Activated naive CD8-positive, alpha-beta T cell treated with anti-CD3 and anti-CD28 coated beads, Interleukin-2, amount 10 ng/mL, durations not matched to agents 7 days and 5 days (primary cell): ENCODE measurements at places on chromosomes 16 and 17. TPM values are rescaled to one million over a fixed set of nuclear protein-coding genes. Genes with fewer than 3 reads are reported as not detected.
A peak's percentile ranks its signal among the peaks of the same experiment; 100 is the strongest.

DNA sequence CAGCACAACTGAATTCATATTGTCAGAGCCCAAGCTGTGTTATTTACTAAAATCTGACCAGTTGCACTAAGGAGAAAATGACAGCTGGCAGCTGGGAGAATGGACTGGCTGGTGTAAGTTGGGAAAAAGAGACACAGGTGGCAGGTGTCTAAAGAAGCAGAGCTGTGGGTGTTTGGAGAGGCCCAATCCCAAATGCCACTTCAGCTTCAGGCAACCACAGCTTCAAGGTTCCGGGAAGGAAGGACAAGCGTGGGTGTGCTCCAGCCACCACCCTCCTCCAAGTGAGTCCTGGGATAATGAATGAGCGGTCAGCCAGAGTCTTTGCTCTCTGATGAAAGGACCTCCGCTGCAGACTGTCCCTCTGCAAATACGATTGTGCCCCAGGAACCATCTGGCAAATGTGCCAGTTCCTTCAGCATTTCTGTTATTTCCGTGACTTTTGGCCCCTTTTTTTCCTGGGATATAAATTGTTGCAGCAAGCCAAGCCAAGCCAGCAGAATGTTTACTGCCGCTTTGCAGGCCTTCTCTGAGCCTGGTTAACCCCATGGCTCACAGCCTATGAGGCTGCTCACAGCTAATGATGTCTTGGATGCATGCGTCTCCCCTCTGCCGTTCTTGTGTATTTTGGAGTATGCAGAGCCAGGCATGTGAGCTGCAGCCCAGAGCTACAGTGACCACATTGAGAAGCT, 9.5 kb upstream of the RHBDL3 start:
- no peaks in the 10 kb centered on the region for H3K4me1 ChIP-seq
- DNase-seq: no peak
- no peak overlapping the region for H3K4me3 ChIP-seq
- H3K27me3 ChIP-seq: peaks cover 27% of the 10 kb centered on the region

- DNase-seq: no peak
- no peaks in the 10 kb centered on the region for H3K36me3 ChIP-seq
- H3K4me3 ChIP-seq: no peak overlapping the region
- H3K27me3 ChIP-seq: peaks cover 21% of the 10 kb centered on the region
Observed at GRCh38 chr16:89623511-89624261, 10.2 kb downstream of the DPEP1 start.

Gene OTOP2
- total RNA-seq: not detected

Gene GCGR
- not detected for total RNA-seq

Gene EVPL
- 0.85 TPM for total RNA-seq

- peaks cover 2% of the 10 kb centered on the region for H3K4me1 ChIP-seq
- H3K4me3 ChIP-seq: no peak overlapping the region
- H3K36me3 ChIP-seq: no peaks in the 10 kb centered on the region
Observed at GRCh38 chr17:28219771-28220170, 99.2 kb upstream of the TMEM97 start.

- no peaks in the 10 kb centered on the region for H3K36me3 ChIP-seq
- no peaks in the 10 kb centered on the region for H3K27me3 ChIP-seq
- DNase-seq: no peak
- no peaks in the 10 kb centered on the region for H3K4me1 ChIP-seq
- H3K27ac ChIP-seq: no peak overlapping the region
- H3K4me3 ChIP-seq: no peak overlapping the region
Observed at GRCh38 chr16:85359147-85359822, 247.0 kb upstream of the CIBAR2 start.

Gene TLCD2
- total RNA-seq: 0.20 TPM

Gene CA4
- total RNA-seq: not detected

Gene FOXC2
- not detected for total RNA-seq

Gene KIF2B
- total RNA-seq: not detected

- H3K4me3 ChIP-seq: no peak overlapping the region
- no peak for DNase-seq
- no peak overlapping the region for H3K27ac ChIP-seq
Observed at GRCh38 chr17:16272111-16272840, 55.3 kb downstream of the PIGL start.

DNA sequence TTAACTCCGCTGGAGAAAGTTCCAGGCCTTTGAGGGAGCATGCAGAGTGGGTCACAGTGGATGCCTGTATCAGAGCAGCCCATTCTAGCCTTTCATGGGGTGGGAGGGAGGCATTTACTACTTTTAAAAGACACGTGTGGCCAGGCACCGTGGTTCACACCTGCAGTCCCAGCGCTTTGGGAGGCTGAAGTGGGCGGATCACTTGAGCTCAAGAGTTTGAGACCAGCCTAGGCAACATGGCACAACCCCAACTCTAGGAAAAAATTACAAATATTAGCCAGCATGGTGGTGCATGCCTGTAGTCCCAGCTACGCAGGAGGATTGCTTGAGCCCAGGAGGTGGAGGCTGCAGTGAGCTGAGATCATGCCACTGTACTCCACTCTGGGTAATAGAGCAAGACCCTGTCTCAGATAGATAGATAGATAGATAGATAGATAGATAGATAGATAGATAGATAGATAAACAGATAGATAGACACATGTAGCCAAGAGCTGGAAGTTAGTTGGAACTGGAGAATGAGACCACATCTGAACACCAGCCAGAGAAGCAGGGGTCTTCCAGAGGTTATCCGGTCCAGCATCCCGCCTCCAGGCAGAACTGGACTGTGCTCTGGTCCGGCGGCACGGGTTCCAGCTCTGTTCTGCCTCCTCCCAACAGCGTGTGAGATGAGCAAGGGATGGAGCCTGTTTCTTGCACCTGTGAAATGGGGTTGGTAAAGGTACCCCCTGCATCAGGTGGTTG, 3.6 kb downstream of the ADCY7 start:
- H3K4me3 ChIP-seq: peak overlapping the region; percentile 74
- H3K27ac ChIP-seq: no peak overlapping the region
- H3K4me1 ChIP-seq: peaks cover 75% of the 10 kb centered on the region
- H3K27me3 ChIP-seq: no peaks in the 10 kb centered on the region

DNA sequence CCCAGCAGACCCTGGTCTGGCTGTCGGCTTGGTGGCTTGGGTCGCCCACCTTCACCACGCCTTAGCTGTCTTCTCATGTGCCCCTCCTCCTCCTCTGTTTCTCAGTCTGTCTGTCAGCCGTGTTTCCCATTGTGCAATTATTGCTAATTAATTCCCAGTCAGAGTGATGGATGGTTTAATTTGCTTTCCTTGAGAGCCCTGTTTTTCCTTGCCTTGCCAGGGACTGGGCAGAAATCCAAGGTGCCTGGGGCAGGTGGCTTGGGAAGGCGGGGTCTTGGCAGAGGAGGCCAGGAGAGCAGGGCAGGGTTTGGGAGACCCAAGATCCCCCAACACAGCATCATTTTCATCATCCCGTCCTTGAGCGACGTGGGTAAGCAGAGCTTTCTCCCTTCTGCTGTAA, 21.3 kb downstream of the NECAB2 start:
- H3K36me3 ChIP-seq: no peaks in the 10 kb centered on the region
- no peak overlapping the region for H3K4me3 ChIP-seq
- no peak overlapping the region for H3K27ac ChIP-seq
- no peak for DNase-seq
- no peaks in the 10 kb centered on the region for H3K4me1 ChIP-seq

Gene PRR35
- not detected for total RNA-seq

Gene COX6A2
- total RNA-seq: not detected

- peak; percentile 94 for DNase-seq
- peak overlapping the region; percentile 82 for H3K4me3 ChIP-seq
- peaks cover 25% of the 10 kb centered on the region for H3K4me1 ChIP-seq
- peaks cover 4% of the 10 kb centered on the region for H3K27me3 ChIP-seq
Observed at GRCh38 chr17:29615492-29616299, 7.0 kb downstream of the CORO6 start.

- peaks cover 1% of the 10 kb centered on the region for H3K4me1 ChIP-seq
- no peak overlapping the region for H3K4me3 ChIP-seq
- no peak for DNase-seq
- no peaks in the 10 kb centered on the region for H3K36me3 ChIP-seq
Observed at GRCh38 chr16:2874032-2874911, 8.7 kb upstream of the FLYWCH2 start.

DNA sequence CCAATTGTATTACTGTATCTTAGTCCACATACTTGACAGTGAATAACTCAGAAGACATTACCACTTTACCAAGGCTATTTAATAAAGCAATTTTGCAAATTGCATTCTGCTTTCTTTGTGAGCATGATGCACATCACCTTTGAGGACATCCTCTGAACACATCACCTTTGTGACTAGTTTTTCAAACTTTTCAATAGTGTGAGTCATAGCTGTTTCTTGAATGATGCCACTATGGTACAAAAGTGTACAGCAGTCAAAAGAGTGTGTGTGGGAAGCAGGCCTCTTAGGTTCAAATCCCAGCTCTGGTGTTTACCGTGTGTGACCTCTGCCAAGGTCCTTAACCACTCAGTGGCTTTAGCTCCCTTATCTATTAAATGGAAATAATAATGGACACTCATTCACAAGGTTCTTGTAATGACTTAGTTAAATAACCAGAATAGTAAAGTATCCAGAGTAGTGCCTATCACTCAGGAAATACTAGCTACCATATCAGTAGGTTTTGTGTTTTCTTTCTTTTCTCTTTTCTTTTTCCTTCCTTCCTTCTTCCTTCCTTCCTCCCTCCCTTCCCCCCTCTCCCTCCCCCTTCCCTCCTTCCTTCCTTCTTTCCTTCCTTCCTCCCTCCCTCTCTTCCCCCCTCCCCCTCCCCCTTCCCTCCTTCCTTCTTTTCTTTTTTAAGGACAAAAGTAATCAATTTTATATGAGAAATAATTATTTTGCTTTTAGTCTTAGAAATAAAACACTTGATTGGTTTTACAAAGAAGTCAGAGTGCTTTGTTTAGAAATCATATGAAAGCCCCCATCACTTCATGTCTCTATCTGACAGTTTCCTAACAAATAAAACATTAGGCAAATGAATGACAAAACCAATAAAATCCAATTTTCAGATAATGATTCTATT, 178.9 kb downstream of the MYO1D start:
- no peak overlapping the region for H3K27ac ChIP-seq
- no peak overlapping the region for H3K4me3 ChIP-seq
- DNase-seq: no peak

- no peak for DNase-seq
- no peaks in the 10 kb centered on the region for H3K27me3 ChIP-seq
- H3K27ac ChIP-seq: no peak overlapping the region
- H3K36me3 ChIP-seq: peaks cover under 1% of the 10 kb centered on the region
Observed at GRCh38 chr17:4378626-4379025, 12.2 kb upstream of the UBE2G1 start.

Gene DNAI2
- 1.6 TPM for total RNA-seq

DNA sequence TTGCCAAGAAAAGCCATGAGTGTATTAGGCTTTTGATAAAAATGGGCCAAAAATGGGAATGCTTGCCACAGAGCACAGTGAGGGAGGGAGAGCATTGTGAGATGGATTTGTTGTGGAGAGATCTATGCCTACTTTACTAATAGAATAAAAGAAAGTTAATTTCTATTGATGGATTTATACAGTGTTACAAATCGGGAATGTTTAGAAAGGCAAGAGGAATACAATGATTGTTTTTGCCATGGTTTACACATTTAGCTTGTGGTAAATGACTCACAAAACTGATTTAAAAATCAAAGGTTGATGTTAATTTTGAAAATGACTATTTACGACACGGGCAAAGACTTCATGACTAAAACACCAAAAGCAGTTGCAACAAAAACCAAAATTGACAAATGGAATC, 16.6 kb downstream of the CCL4 start:
- no peak overlapping the region for H3K27ac ChIP-seq
- DNase-seq: no peak
- no peak overlapping the region for H3K4me3 ChIP-seq
- peaks cover 8% of the 10 kb centered on the region for H3K27me3 ChIP-seq

GRCh38 chr16:12719972-12720371, 83.7 kb downstream of the CPPED1 start:
- H3K4me1 ChIP-seq: no peaks in the 10 kb centered on the region
- DNase-seq: no peak
- no peaks in the 10 kb centered on the region for H3K27me3 ChIP-seq
- H3K27ac ChIP-seq: no peak overlapping the region

DNA sequence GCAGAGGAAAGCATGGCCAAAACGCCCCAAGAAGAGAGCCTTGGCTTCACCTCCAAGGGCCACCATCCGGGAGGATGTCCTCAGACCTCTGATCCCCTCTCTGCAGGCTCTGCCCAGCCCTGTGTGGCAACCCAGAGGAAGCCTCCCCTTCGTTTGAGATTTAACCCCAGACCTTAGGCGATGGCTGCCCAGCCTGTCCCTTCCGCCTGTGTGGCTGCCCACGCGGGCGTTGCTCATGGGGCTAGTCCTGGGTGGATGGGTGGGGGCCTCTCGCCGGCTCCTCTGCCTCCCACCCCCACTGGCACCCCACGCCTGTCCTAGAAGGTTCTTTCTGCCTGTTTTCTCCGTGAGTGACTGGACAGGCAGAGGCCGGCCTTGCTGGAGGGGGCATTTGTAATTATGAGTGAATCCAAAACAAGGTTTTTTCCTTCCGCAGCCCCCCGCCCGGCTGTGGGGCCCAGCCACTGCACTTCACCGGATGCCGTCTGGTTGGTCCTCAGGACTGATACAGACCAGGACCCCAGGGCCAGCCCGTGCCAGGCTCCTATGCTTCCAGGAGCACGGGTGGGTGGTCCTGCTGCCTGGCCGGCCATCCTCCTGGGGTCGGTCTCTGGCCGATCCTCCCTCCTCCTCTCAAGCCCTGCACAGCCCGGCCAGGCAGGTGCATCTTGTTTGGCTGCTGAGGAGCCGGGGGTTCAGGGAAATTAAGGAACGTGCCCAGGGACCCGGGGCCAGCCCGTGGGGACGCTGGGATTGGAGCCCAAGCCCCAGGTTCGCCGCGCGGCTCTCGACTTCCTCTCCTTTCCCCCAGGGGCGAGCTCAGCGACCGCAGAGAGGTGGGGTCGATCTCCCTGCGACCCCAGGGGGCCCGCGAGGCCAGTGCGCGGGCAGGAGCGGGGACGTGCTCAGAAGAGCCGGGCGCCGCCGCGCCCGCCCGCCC, at the start of gene TMEM235:
TSS of gene TMEM235 (plus strand) at position 636 of the 940 bp plus-strand sequence. CDS start 393 bp downstream, outside the sequence.
- DNase-seq: no peak
- H3K4me3 ChIP-seq: peak within 1 kb of the TSS; percentile 28
- H3K36me3 ChIP-seq: no peaks in the 10 kb centered on the region
- no peak within 1 kb of the TSS for H3K27ac ChIP-seq
- H3K27me3 ChIP-seq: peaks cover 52% of the 10 kb centered on the region

Gene MINK1
- 128 TPM for total RNA-seq

- H3K36me3 ChIP-seq: peaks cover 9% of the 10 kb centered on the region
- peak; percentile 37 for DNase-seq
- peaks cover 13% of the 10 kb centered on the region for H3K27me3 ChIP-seq
- peak overlapping the region; percentile 73 for H3K4me3 ChIP-seq
- H3K27ac ChIP-seq: peak overlapping the region; percentile 67
Observed at GRCh38 chr17:6853764-6854442, 22.4 kb upstream of the TEKT1 start.

Gene FGF11
- total RNA-seq: 28.5 TPM

- peak overlapping the region; percentile 63 for H3K27ac ChIP-seq
- peak; percentile 93 for DNase-seq
- no peak overlapping the region for H3K4me3 ChIP-seq
- no peaks in the 10 kb centered on the region for H3K27me3 ChIP-seq
- peaks cover 42% of the 10 kb centered on the region for H3K4me1 ChIP-seq
- no peaks in the 10 kb centered on the region for H3K36me3 ChIP-seq
Observed at GRCh38 chr17:21280081-21280518, 4.4 kb upstream of the MAP2K3 start.
